Left renal pelvis (tissue), 4 donors: ENCODE measurements at places on chromosomes 16 and 17. TPM values are rescaled to one million over a fixed set of nuclear protein-coding genes. Genes with fewer than 3 reads are reported as not detected.

DPEP3 gene
- polyA plus RNA-seq: 0.09 TPM

DNA sequence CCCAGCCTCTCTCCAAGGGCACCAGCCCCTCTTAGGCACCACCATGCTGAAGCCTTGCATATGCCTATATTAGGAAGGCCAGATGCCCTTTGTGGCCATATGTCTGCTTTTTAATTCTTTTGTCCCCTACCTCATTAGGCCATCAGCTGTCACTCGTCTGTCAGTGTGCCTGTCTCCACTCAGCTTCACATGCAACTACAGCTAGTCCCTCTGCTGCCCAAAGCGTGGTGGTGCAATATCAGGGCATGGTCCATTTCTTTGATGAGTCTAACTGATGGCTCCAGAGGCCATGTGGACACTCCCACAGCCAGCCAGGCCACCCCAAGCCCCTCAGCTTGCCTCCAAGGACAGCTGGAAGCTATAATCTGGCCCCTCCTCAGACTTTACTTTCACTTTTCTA lies 36.3 kb downstream of the MYO18A start:
- no peak for DNase-seq

DNA sequence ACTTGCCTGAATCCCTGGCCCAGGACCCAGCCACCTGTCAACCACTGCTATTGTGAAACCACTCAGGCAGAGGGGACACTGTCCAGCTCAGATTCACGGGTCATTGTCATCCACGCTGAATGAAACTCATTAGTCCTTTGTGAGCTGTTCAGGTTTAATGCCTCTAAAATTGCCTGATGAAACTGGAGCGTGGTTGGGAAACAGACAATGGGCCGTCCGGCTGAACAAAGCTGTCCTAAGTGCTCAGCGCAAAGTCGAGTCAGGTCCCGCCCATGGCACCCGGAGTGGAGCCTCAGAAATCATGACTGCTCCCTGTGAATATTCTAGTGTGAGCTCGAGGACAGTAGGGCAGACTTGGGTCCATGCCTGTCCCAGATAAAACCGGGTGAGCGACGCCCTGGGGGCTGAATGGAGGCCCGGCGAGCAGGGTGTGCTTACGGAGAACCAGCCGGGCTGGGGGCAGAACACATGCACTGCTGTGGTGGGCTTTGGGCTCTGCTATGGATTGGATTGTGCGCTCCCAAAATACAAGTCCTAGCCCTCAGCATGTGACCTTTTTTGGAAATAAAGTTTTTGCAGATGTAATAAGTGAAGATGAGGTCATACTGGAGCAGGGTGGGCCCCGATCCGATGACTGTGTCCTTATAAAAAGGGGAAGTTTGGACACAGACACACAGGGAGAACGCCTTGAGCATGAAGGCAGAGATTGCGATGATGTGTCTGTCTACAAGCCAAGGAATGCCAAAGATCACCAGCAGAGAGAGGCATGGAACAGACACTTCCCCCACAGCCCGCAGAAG lies 12.9 kb upstream of the CMIP start:
- no peak for DNase-seq

DNA sequence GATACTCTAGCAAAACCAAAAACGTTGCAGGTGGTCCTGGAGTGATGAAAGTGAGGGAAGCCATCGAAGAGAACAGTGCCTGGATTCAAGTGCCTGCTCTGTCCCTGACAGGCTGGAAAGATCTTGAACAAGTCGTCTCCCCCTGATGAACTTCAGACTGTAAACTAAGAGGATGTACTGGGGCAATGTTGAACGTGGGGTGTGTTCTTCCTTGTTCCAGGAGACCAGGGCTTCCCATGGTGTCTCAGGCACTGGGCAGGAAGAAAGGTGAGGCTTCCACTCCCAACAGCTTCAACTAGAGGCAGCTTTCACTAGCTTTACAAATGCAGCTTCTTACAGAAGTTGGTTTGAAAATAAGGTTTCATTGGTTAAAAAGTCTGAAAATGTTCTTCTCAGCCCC lies 21.4 kb upstream of the NF1 start:
- DNase-seq: no peak

CCR7 gene
- 0.14 TPM for polyA plus RNA-seq
